ENCODE measurements at places on chromosomes 5 and 9. TPM values are rescaled to one million over a fixed set of nuclear protein-coding genes. Genes with fewer than 3 reads are reported as not detected.

CETN3 gene
- 9.9 TPM for total RNA-seq

DTWD2 gene
- 3.2 TPM for total RNA-seq

PFN3 gene
- not detected for total RNA-seq

ADAMTS2 gene
- total RNA-seq: 0.88 TPM

SLC25A2 gene
- 0.16 TPM for total RNA-seq

DPH7 gene
- total RNA-seq: 28.9 TPM

CBY3 gene
- total RNA-seq: not detected

GFI1B gene
- not detected for total RNA-seq

PCDHGA12 gene
- total RNA-seq: 6.2 TPM

IL6ST gene
- 994 TPM for total RNA-seq

CARTPT gene
- not detected for total RNA-seq

GCNT4 gene
- total RNA-seq: 0.25 TPM
